ENCODE measurements at places on chromosomes 11 and 22.
A peak's percentile ranks its signal among the peaks of the same experiment; 100 is the strongest.

DNA sequence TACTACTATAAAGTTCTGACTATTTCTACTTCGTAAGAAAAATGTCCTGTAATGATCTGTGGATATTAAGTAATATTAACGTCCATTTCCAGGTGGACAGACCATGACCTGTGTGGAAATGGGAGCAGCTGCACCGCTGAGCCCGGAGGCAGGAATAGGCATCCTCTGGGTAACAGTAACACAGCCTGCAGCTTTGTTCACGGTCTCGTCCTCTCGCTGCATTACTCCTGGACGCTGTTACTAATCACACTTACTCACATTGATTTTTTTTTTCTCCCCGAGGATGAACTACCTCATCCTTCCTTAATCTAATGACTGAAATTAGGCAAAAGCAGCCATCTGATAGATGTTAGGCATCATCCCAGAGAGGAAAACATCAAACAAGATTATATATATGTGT is 345.7 kb upstream of the NARS2 start:
- no peak for DNase-seq

DNA sequence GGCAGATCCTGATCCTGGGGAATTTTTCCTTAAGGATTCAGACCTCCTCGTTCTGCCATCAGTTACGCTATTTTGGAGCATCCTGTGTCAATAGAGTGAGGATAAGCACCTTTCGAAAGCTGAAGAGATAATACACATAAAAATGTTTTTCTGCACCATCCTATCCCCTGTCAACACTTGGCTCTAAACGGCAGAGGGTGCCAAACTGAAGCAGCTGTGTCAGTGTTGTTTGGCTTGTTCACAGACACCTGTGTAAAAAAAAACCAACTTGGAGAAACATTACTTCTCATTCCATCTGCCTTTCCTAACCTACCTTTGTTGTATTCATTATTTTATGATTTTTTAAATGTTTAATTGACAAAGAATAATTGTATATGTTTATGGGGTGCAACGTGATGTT is 417.0 kb upstream of the DDI1 start:
- no peak for DNase-seq

GRCh38 chr22:48840112-48840949 is 987.3 kb downstream of the BRD1 start:
- DNase-seq = no peak

GRCh38 chr11:78562398-78562797 is 12.3 kb downstream of the NARS2 start:
- peak; percentile 85 for DNase-seq

DNA sequence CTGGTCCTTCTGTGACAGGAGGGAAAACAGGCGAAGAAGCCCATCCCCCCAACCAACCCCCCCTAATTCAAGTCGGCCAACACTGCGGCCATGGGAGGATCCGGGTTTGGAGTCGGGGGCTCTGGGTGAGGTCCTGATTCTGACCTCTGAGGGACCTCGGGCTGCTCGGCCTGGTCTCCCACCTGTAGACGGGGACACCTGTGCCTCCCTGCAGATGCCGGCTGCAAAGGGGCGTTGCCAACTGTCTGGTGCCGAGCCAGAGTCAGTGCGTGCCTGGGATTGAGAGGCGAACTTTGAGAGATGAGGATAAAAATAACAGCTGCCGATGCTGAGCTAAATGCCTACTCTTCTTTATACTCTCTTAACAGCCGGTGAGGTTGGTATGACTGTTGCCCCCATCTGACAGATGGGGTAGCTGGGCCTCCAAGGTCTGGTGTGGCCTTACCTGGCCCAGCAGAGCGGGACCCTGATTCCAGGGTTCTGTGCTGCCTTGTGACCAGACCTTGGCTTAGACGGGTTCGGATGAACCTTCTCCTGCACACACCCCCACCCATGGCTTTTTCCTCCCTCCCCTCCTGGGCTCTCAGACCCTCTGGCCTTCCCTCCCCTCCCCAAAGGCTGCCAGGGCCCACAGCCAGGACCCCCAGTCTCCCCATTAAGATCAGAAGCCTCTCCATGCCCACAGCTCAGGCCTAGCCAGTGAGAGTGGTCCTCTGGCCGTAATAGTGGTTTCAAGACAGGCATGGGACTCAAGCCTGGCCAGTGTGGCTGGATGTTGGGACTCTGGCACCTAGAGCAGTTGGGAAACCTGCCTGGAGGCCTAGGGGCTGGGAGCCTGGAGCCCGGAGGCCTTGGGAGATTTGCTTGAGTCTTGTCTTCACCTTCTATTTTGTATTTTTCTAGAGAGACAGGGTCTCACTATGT is 41.7 kb downstream of the KCNJ4 start:
- no peak for DNase-seq

DNA sequence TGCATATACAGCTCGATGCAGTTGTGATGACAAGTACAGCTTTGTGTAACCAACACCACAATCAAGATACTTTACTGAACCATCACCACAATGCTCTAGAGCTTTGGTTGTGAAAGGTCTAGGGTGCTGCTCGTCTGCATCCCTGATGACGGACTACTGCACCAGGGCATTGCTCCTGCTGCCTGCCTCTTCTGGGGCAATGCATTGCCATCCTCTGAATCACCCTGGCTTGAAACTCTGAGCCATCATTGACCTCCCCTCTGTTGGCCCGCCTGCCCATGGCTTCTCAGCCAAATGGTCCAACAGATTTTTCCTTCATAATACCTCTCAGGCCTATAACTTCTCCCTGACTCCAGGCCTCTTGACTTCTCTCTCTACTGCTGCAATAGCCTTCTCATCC is 77.4 kb upstream of the CSNK2A3 start:
- no peak for DNase-seq

- peak; percentile 58 for DNase-seq
These were observed 2.2 kb downstream of the MAFF start for GRCh38 chr22:38203855-38204514.

- DNase-seq = no peak
These were observed 67.0 kb upstream of the TBCEL start for GRCh38 chr11:120956710-120957495.

GRCh38 chr22:20550057-20550817 is 42.8 kb downstream of the MED15 start:
- no peak for DNase-seq

- no peak for DNase-seq
These were observed 1041.8 kb downstream of the LRRC4C start for GRCh38 chr11:40417627-40418026.

GRCh38 chr11:57240757-57241156 is 3.7 kb upstream of the APLNR start:
- no peak for DNase-seq
